ENCODE measurements at places on chromosomes 3 and 15. TPM values are rescaled to one million over a fixed set of nuclear protein-coding genes. Genes with fewer than 3 reads are reported as not detected.
A peak's percentile ranks its signal among the peaks of the same experiment; 100 is the strongest.

- DNase-seq = no peak
These were observed 17.1 kb downstream of the APBA2 start for GRCh38 chr15:28902856-28903255.

GRCh38 chr3:25913179-25913578 lies 123.3 kb downstream of the OXSM start:
- no peak for DNase-seq

DNA sequence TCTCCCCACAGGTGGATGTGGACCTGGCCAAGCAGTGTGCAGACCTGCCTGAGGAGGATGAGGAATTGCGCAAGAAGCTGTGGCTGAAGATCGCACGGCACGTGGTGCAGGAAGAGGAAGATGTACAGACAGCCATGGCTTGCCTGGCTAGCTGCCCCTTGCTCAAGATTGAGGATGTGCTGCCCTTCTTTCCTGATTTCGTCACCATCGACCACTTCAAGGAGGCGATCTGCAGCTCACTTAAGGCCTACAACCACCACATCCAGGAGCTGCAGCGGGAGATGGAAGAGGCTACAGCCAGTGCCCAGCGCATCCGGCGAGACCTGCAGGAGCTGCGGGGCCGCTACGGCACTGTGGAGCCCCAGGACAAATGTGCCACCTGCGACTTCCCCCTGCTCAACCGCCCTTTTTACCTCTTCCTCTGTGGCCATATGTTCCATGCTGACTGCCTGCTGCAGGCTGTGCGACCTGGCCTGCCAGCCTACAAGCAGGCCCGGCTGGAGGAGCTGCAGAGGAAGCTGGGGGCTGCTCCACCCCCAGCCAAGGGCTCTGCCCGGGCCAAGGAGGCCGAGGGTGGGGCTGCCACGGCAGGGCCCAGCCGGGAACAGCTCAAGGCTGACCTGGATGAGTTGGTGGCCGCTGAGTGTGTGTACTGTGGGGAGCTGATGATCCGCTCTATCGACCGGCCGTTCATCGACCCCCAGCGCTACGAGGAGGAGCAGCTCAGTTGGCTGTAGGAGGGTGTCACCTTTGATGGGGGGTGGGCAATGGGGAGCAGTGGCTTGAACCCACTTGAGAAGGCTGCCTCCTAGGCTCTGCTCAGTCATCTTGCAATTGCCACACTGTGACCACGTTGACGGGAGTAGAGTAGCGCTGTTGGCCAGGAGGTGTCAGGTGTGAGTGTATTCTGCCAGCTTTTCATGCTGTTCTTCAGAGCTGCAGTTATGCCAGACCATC lies 8.6 kb downstream of the VPS18 start:
- no peak for DNase-seq

- no peak for DNase-seq
These were observed 70.5 kb downstream of the CHSY1 start for GRCh38 chr15:101181349-101181748.

- no peak for DNase-seq
These were observed 29.3 kb downstream of the LIMD1 start for GRCh38 chr3:45623846-45624245.

- DNase-seq = no peak
These were observed 99.1 kb downstream of the MESD start for GRCh38 chr15:80890341-80891005.

GRCh38 chr15:76178296-76179000 lies 118.7 kb downstream of the TMEM266 start:
- DNase-seq = no peak

- peak; percentile 89 for DNase-seq
These were observed at the start of gene MCF2L2 for GRCh38 chr3:183428447-183429211. MCF2L2 (minus strand) TSS chr3:183428619; CDS start chr3:183427977, 642 bp downstream.

The CKMT1A gene
- 0.33 TPM for total RNA-seq

The CLDN1 gene
- 0.22 TPM for total RNA-seq

The CMTM8 gene
- total RNA-seq = 13.0 TPM

The FMN1 gene
- not detected for total RNA-seq

The OIP5 gene
- 13.0 TPM for total RNA-seq
